Kidney (tissue), 22 donors: ENCODE measurements at places on chromosomes 13 and 19. TPM values are rescaled to one million over a fixed set of nuclear protein-coding genes. Genes with fewer than 3 reads are reported as not detected.

Gene ZNF546
- total RNA-seq, result 7.3 TPM

Gene KRTDAP
- not detected for total RNA-seq

Gene ZNF99
- 0.25 TPM for total RNA-seq

DNA sequence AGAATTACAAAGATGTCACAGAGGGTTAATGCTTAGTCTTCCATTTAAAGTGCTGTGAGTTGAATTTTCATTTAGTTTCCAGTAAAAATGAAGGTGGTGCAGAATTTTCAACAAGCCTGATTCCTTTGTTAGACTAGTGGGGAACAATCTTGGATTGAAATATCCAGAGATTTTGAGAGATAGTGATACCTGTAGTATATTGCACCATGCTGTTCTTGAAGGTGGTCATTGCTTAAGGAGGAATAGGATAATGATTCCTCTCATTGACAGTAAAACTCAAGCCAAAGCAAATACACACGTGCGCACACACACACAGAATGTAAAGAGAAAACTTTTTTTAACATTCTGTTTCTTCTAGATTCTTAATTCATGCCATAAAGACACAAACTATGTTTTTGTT, 5.3 kb downstream of the PCDH17 start:
- no peak for DNase-seq

- no peak for DNase-seq
Observed at GRCh38 chr13:21696865-21697448, 26.1 kb downstream of the FGF9 start.

DNA sequence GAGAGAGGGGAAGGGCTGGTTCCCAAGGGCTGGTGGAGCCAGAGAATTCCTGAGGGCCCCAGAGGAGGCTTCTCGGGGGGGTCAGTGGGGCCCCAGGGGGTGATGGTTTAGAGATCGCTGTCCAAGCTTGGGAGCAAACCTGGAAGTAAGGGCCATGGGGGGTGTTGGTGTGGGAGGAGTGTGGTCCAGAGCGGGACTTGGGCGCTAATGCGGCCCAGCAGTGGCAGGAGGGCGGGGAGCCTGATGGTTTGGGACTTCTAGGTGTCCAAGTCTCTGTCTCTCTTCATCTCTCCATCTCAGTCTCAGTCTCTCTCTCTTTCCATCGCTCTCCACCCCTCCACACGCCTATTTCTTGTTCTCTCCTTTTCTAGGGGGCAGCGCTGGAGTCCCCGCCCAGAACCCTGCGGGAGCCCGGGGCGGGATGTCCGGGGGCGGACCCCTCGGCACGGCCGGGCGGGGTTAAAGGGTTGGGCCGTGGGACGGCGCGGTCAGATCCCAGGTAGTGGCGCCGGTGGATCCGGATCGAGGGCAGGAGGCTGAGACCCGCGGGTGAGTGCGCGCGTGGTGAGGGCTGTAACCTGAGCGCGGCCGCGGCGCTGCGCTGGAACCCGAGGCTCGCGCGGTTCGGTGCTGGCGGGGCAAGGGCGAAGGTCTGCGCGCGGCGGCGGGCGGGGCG, at the start of gene CYP4F22:
CYP4F22 (plus strand) TSS at position 491 of the 676 bp plus-strand sequence. CDS start 16,812 bp downstream, outside the sequence.
- peak; percentile 13 for DNase-seq

GRCh38 chr19:39951065-39951650, 16.7 kb upstream of the FCGBP start:
- DNase-seq, result no peak

DNA sequence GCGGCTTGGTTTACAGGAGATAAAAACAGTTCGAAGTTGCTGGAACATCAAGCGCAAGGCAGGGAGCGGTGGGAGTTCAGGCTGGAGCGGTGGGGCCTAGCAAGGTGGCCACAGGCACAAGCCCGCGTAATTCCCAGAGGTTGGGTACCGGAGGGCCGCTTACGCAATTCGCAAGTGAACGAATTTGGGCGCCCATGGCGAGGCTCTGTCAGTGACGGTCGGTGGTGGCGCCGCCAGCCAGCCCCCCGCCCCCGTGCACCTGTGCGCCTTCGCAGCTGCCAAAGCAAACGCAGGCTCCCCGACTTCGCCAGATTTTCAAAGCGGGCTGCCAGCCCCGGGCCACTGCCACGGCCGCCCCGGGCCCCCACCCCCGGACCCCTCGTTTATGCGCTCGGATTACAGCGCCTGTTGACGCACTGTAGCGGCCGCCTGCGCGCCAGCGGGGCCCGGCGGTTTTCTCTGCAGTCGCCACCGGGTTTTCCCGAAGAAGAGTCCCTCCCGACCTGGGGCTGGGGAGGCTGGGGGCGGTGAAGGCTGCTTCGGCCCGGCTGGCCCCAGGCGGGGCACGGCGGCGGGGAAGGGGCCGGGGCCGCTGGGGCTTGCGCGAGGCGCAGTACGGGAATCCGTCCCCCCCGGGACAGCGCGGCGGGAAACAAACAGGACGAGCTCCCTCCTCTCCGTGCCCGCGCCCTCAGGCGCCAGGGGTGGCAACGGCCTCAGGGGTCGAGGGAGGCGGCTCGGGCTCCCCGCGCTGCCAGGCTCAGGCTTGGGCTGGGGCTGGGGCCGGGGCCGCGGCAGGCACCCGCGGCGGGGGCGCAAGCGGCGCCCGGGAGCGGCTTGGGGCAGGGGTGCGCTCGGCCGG, 709 bp downstream of the N4BP2L1 start:
- peak; percentile 68 for DNase-seq

Gene GEMIN7
- total RNA-seq, result 17.2 TPM

Gene SYCN
- total RNA-seq, result not detected

GRCh38 chr13:32142956-32143375, 111.4 kb downstream of the FRY start:
- no peak for DNase-seq
